ENCODE measurements at places on chromosomes 4 and X.

- DNase-seq: no peak
These were observed 651.9 kb upstream of the PCDH7 start for GRCh38 chr4:30068234-30068633.

DNA sequence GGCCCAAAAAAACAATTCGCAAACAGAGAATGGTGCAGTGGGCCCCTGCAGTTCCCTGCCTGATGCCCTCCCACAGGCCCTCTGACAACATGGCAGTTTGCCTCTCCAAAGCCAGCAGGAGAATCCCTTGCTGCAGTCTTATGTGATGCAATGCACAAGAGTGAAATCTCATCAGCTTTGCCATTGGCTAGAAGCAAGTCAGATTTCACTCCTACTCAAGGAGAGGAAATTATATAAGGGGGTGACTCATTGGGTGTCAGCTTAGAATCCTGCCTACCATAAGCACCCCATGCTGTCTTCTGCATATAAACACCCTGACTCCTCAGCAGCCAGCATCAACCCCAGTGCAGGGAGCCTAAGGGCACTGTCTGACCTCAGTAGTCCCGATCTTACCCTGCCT, 157.3 kb upstream of the LDB2 start:
- DNase-seq: no peak

DNA sequence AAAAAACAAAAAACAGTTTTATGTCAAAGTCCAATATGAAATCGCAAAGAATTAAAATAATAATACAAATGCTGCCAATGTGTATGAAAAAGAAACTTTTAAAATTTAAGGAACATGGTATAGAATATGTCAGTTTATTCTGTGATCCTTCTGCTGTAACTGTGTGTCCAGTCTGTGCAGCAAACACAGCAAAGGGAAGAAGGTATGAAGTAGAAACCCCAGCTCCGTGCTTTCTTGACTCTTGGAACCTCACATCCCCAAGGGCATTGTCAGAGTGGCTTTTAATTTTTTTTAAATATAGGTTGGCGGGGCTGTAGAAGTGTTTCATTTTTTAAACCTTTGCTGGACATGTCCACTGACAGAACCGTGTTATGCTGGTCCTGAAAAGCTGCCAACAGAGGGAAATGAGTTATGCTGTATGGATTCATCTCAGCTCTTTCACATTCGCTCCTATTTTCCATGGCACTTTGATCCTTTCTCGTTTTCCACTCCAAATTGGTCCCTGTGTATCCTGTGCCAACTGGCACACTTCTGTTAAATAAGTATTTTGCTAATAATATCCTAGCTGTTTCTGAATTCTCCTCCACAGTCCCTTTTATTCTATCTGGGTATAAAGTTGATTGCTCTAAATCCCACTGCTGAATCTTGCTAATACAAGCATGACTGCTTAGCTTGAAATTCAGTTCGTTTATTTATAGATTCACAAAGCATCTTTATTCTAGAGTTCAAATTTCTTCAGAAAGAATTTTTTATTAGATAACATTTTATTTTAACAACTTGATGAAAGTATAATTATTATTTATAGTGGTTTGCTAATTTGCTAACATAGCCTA, 127.0 kb upstream of the DDIT4L start:
- DNase-seq: no peak

DNA sequence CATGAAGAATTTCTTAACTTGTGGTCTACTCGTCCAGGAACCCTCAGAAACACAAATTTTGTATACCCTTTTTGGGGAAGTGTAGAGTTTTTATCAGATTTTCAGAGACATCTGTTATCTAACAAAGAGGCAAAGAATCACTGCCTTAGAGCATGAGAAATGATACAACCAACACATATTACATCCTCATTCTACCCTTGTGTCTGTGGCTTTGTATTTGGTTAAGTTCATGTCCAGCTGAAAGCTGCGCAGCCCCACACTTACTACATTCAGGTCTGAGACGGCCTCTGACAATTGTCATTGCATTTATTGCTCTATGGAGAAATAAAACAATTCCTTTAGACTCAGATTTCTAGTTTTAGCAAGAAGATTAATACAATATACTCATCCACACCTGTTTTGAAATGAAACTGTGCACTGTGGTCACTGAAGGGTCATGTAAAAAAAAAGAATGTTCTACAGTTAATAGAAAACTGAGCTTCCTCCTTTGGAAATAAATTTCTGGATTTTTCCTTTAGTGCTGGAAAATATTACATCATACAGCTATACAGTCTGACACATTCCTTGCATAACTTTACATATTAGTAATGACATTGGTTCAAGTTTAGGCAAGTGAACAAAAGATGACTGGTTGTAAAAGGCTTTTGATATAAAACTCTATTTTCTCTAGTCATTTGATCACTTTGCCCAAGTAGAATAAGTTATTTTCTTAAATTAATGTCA, 39.8 kb downstream of the GLRB start:
- DNase-seq: no peak

- no peak for DNase-seq
These were observed 38.1 kb downstream of the CBLL2 start for GRCh38 chrX:22310779-22311178.

Data from cortex of kidney (tissue), 1 donor.